ENCODE measurements at places on chromosomes 16 and 17. TPM values are rescaled to one million over a fixed set of nuclear protein-coding genes. Genes with fewer than 3 reads are reported as not detected.

Gene GP2
- total RNA-seq, result not detected

Gene AGRP
- not detected for total RNA-seq

Gene TEX19
- not detected for total RNA-seq

Gene UTS2R
- total RNA-seq, result not detected

Gene USP22
- 149 TPM for total RNA-seq

Gene KRT24
- not detected for total RNA-seq

Gene ITGAD
- not detected for total RNA-seq

Gene VAT1L
- total RNA-seq, result not detected

Gene TOX3
- not detected for total RNA-seq

Gene OR1A1
- not detected for total RNA-seq

Gene TMIGD1
- total RNA-seq, result not detected

Gene MYH13
- not detected for total RNA-seq

Gene RPTOR
- total RNA-seq, result 53.9 TPM

Gene LGALS9B
- not detected for total RNA-seq

Gene FCSK
- 35.2 TPM for total RNA-seq

Gene FOXN1
- not detected for total RNA-seq

Gene KRT20
- not detected for total RNA-seq

Gene KRTAP4-5
- not detected for total RNA-seq

Gene PHOSPHO1
- not detected for total RNA-seq

Gene PDPK1
- 66.1 TPM for total RNA-seq

All from naive thymus-derived CD8-positive, alpha-beta T cell (primary cell).